ENCODE measurements at places on chromosomes 16 and 17. TPM values are rescaled to one million over a fixed set of nuclear protein-coding genes. Genes with fewer than 3 reads are reported as not detected.

DNA sequence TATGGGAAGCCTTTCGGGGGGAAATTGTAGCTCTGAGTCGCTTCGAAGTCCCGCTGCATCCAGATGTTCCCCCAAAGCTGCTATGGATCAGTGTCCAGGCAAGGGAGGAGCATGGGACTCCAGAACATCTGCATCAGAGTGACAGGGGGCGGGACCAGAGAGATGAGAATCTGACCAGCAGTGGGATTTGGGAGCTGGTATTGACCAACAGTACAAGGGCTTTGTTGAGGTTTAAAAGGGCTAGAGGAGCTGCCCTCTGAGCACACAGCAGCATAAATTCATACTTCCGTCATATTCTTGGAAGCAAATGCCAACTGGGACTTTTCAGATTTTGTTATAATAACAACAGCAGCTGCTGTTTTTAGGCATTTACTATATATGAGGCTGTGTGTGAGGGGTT is 10.6 kb downstream of the RBFOX1 start:
- DNase-seq = no peak

GRCh38 chr17:55694286-55694910 is 28.3 kb downstream of the TMEM100 start:
- no peak for DNase-seq

DNA sequence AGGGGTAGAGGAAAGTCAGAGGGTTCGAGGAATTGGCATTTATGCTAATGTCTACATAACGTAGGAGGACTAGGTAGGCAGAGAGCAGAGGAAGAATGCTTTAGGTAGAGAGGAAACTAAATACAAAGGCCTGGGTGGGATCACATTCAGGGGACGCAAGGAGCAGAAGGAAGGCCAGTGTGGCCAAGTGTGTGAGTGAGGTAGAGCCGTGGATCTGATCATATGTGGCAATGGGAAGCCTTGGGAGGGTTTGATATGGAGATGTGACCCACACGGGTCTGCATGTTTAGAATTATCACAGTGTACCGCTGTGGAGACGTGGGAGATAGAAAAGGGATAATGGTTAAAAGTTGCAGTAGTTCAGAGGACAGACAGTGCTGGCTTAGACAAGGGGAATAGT is 43.1 kb downstream of the HLF start:
- DNase-seq = no peak

- no peak for DNase-seq
Observed at GRCh38 chr17:42347198-42347597, 41.0 kb downstream of the STAT3 start.

GRCh38 chr16:65757064-65757463 is 609.4 kb upstream of the CDH5 start:
- no peak for DNase-seq

DNA sequence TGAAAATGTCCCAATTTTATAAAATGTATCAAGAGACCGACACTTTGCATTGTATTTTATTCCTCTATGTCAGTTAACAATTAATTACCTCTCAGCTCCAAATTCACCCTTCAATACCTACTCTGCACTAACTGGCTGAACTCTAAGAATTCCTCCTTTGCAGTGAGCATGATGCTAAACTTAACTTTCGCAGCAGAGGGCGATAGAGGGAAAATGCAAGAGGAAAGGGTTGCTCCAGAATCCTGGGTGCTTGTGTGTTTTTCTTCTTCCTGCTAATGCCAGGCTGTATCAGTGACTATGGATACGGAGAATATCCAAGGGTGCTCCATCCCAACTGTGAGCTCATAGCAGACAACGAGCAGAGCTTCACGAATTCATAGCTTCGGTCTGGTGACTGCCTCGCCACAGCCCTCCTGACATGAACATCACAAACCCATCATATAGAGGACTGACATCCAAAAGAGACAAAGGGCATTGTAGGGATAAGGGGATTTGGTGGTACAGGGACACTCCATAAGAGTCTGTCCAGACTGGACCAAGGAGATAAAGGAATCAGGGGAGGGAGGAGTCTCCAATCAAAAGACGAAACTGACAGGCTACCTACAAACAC is 172.9 kb downstream of the STX8 start:
- DNase-seq = no peak

GRCh38 chr17:77790143-77790829 is 168.2 kb upstream of the TNRC6C start:
- no peak for DNase-seq

- no peak for DNase-seq
Observed at GRCh38 chr17:38443356-38444031, 15.2 kb downstream of the ARHGAP23 start.

GRCh38 chr17:78944956-78945355 is 19.8 kb upstream of the TIMP2 start:
- no peak for DNase-seq

DNA sequence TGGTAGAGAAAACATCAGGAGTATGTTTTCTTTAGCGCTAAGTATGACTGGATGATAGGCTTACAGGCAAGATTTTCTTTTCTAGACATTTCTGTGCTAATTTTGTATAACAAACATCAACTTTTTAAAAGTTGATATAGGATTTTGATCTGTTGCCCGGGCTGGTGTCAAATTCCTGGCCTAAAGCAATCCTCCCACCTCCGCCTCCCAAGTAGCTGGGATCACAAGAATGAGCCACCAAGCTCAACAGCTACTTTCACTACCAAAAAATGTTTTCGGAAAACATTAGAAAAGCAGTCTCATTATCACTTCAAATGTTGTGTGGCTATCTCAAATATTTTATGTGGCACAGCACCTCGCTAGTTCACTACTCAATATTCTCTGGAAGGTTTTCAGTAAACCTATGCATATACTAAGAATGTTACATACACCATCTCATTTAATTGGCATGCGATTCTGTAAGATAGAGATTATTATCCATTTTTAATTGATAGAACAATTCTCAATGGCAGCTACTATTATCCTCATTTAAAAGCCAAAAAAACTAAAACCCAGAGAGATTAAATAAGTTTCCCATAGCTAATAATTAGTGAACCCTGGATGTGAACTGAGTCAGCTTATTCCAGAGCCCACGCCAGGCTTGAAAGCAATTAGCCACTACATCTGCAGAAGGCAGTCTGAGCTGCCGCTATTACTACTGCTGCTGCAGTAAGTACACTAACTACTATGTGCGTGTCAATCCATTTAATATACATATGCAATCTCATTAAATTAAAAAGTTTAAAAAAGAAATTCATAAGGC is 41.7 kb downstream of the CREBBP start:
- DNase-seq = no peak

- DNase-seq = no peak
Observed at GRCh38 chr17:74201250-74201649, 2.2 kb upstream of the RPL38 start.

GRCh38 chr16:83733301-83733700 is 74.5 kb upstream of the HSBP1 start:
- DNase-seq = no peak

DNA sequence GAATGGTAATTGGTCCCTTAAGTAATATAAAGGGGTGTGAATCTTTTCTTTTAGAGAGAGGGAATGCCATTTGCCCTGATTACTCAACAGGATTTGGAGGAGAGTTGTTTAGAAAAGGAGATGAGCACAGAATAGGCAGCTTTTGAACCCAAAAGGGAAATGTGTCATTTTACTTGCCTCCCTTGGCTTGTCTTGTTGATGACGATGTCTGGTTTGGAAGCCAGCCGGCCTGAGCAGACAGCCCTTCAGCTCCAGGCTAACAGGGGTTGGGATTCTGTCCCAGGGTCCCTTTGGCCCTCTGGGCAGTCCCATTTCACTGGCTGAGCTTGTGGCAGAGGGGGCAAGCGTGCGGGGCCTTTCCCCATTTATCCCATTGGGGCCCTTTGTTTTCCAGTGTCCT is 22.3 kb upstream of the PRKAR1A start:
- DNase-seq = no peak

DNA sequence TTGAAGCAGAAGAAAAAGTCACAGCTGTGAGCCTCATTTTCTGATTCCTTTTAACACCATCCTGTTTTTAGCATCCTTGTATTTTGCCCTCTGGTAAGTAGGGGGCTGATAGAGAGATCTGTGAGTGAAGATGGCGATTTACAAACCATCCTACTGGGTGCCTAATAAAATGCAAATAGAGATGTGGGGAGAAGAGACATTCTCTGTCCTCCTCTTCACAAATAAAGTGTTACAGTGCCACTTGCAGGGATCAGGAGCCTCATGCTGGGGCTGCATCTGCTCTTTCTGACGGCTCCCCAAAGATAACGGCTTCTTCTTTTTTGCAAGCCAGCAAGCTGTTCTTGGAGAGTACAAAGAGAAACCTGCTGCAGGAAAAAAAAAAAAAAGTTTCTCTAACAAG is 418.6 kb downstream of the TOX3 start:
- no peak for DNase-seq

DNA sequence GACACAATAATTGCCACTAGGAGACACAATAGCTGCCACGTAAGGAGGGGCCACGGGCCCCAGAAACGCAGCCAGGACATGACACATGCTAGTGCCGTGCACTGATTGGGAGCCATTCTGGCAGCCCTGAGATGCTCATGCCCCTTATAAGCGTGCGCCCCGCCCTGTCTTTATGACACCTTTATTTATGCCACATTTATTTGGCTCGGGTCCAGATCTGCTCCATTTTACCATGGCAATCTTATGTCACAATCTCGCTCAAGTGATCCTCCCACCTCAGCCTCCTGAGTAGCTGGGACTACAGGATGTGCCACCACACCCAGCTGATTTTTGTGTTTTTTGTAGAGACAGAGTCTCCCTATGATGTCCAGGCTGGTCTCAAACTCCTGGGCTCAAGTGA is 43.8 kb upstream of the NF1 start:
- DNase-seq = no peak

DNA sequence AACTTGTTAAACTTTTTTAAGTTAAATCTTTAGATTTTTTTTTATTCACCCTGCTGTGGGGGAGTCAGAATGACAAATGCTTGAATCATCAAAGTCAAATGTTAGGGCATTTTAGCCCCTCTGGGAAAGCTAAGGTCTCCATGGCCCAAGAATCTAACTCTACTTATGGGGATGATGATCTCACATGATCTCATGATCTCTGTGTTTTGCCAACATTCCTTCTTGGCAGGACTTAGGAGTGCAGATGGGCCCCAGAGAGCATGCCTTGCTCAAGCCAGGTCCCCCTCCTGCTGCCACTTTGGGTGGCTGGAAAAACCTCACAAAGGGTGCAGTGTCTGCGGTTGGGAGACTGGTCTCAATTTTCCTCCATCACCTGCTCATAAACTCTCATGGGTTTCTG is 108.6 kb downstream of the PRKCB start:
- no peak for DNase-seq

DNA sequence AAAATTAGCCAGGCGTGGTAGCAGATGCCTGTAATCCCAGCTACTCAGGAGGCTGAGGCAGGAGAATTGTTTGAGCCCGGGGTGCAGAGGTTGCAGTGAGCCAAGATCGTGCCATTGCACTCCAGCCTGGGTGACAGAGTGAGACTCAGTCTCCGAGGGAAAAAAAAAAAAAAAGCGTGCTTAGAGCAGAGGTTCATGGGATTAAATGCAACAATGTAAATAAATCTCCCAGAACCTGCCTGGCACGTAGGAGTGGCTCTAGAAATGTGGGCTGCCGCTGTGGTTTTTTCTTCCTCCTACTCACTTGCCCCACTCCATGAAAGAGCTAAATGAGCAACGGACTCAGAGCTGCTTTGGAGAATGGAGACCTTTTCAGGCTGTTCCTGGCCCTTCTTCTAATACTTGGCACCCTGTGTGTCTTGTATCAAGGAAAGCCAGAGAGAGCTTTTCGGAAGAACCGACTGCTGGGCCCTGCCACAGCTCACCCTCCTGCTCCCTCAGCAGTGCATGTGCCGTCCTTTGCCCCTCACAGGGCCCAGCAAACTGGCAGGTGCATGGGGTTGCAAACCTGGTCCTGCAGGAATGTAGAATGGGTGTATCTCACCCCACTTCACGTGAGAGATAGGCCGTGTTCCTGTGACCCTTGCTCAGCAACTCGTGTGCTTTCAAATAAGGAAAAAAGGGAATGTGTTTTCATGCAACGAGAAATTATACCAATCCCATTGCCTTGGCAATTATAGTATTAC is 52.0 kb downstream of the LDHD start:
- no peak for DNase-seq

DNA sequence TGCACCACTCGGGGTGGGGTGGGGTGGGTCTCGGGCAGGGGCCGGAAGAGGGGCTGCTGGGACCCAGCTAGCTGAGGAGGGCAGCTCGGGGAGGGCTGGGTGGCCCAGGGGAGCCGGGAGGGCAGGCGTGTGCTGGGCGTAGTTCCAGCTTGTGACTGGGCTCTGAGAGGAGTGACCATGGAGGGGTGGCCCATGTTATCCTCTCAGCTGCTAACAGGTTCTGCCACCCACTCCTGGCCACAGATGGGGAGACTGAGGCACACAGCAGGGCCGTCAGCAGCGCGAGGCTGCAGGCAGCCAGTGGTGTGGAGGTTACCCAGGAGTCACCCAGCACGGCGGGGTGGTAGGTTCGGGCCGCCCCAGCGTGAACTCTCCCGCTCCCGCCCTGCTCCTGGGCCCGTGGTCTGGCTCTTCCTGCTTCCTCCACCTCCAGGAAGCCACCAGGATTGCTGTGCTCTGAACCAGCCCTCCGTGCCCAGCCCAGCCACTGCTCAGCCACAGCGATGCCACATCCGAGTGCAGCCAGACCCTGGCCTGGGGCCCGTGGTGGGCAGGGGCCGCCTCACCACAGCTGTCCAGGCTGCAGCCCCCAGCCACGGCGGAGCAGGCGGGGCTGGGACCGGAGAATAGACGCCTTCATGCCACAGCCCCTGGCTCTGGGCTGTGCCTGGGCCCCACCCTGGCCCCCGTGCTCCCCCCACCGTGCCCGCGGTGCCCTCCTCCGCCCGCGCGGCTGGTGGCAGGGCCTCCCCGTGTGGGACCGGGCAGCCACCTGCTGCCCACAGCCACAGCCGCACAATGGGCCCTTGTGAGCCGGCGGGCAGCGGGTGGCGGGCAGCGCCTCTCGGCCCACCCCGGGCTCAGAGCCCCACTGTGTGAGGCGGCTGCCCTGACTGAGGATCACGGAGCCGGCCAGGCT is 26.3 kb upstream of the SSTR5 start:
- no peak for DNase-seq

Gene FOXN1
- total RNA-seq = not detected

Gene ZNF689
- total RNA-seq = 15.6 TPM

Gene CCL1
- total RNA-seq = not detected

Gene LGALS9
- total RNA-seq = 14.9 TPM

Gene NPIPA7
- total RNA-seq = 3.8 TPM

Gene SLC35G3
- total RNA-seq = not detected

Gene OTOA
- not detected for total RNA-seq

Gene PRDM7
- total RNA-seq = not detected

Gene STAT5A
- 319 TPM for total RNA-seq

Gene CES3
- total RNA-seq = 0.71 TPM

Gene ZNF19
- 4.8 TPM for total RNA-seq

Gene SYNRG
- total RNA-seq = 47.0 TPM

Gene SMCR8
- total RNA-seq = 53.1 TPM

Gene KCNAB3
- total RNA-seq = 6.1 TPM

Gene CHRNE
- total RNA-seq = 6.1 TPM
